ENCODE measurements at places on chromosomes 3 and 15.

- DNase-seq, result no peak
Measured at GRCh38 chr3:174302746-174303315, 556.3 kb upstream of the NAALADL2 start.

DNA sequence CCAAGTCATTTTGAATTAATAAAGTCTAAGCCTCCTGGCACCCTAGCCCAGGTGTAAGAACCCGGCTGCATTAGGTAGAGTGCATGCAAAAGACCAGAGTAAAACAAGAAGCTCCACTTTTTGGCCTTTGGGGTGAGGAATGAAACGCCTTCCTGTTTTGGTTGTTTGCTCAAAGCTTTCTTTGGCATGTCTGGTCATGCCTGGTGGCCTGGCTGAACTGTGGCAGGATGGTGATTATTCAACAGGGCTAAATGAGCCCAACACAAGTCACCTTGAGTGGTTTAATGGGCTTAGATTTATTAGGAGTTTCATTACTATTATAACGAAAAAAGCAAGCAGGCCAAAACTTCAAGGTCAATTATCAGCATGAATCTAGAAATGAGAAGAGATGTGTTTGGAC is 40.9 kb upstream of the LDHAL6B start:
- DNase-seq, result no peak

GRCh38 chr15:93324186-93324975 is 235.4 kb upstream of the RGMA start:
- no peak for DNase-seq

DNA sequence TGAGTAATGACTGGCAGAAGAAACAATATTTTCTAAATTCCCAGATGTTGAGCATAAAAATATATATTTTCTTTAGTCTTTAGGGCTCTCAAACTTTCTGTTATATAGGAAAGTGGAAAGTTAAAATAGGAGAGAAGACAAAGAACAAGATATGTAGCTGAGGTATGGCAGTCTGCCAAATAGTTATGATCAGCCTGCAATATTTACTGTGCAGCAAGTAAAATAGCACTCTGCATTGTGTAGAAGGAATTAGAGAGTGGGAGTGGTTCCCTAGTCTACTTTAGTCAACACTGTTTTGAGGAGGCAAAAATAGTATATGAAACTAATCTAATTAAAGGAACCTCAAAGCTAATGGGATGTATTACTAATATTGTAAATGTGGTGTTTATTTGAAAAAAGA is 978.1 kb upstream of the ALCAM start:
- DNase-seq, result peak; percentile 10

DNA sequence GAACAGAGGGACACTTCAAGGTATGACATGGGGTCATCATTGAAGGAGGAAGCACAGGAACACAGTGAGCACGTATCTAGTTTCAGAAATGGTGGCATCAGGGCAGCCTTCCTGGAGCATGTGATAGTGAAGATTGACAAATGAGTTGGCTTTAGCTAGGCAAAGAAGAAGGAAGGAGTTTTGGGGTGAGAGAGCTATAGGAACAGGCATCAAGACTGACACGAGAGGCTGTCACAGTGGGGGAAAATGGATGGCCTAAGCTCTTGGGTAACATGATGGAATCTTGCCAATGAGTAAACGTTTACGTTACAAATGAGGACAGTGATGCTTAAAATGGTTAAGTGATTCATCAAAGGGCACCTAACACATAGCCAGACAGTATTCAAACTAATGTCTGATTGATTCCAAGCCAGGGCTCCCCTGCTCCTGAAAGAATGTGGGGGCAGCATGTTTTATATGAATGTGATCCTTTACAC is 23.1 kb upstream of the GPR171 start:
- no peak for DNase-seq

GRCh38 chr3:141680620-141681389 is 57.3 kb upstream of the RNF7 start:
- DNase-seq, result no peak

GRCh38 chr3:119257654-119258410 is 17.2 kb upstream of the B4GALT4 start:
- DNase-seq, result no peak

- no peak for DNase-seq
Measured at GRCh38 chr3:187969581-187969950, 184.4 kb upstream of the LPP start.

DNA sequence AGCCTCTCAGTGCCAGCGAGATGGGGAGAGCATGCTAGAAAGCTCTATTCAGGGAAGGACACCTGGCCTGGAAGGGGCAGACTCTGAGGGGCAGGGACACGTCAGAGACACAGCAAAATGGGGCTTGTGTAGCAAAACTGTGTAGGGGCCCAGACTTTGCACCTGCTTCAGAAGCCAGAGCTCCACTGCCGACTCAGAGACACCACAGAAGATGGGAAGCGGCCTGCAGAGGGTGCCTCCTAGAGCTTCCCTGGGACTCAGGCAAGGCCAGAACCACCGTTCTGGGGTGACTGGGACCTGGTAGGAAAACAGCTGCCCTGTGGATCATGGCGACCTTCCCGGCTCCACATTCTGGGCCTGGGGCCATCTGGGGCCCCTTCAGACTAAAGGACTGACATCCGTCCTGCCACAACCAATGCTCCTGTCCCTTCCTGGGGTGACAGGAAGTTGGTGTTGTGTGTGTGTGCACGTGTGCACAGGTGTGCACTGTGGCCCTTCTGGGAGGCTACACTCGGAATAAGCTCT is 17.4 kb upstream of the TKT start:
- DNase-seq, result no peak

- DNase-seq, result peak; percentile 84
Measured at GRCh38 chr3:12869035-12869621, 27.8 kb upstream of the RPL32 start.

GRCh38 chr3:128152419-128153155 is 694 bp upstream of the EEFSEC start:
- DNase-seq, result no peak
